ENCODE measurements at places on chromosomes 2 and 18. TPM values are rescaled to one million over a fixed set of nuclear protein-coding genes. Genes with fewer than 3 reads are reported as not detected.

The TBC1D8 gene
- 2.6 TPM for total RNA-seq

The SERPINB3 gene
- not detected for total RNA-seq

The LCT gene
- 0.11 TPM for total RNA-seq

The TXNDC2 gene
- not detected for total RNA-seq

The ZBTB14 gene
- 22.5 TPM for total RNA-seq

The APLF gene
- 2.1 TPM for total RNA-seq

The CPS1 gene
- 3.7 TPM for total RNA-seq

The INPP5D gene
- 71.1 TPM for total RNA-seq

The TSN gene
- total RNA-seq = 63.9 TPM

The AP1S3 gene
- total RNA-seq = 7.6 TPM

The GKN1 gene
- total RNA-seq = not detected

The CLASP1 gene
- 98.6 TPM for total RNA-seq

The KCNF1 gene
- total RNA-seq = not detected

The CNDP1 gene
- 0.32 TPM for total RNA-seq

The B3GNT7 gene
- total RNA-seq = 0.07 TPM

The FBLN7 gene
- 48.5 TPM for total RNA-seq

The GFPT1 gene
- 57.7 TPM for total RNA-seq

The REG1B gene
- not detected for total RNA-seq

The GPD2 gene
- 21.9 TPM for total RNA-seq

The ANKRD53 gene
- total RNA-seq = not detected

The OTOS gene
- total RNA-seq = not detected

The KHK gene
- total RNA-seq = 10.6 TPM

The DAW1 gene
- not detected for total RNA-seq

The BMPR2 gene
- total RNA-seq = 8.0 TPM

The SNRNP200 gene
- total RNA-seq = 193 TPM

The HYCC2 gene
- total RNA-seq = 42.1 TPM

The ITGB6 gene
- total RNA-seq = not detected

The LIMS1 gene
- 86.5 TPM for total RNA-seq

Measured in activated naive CD4-positive, alpha-beta T cell treated with anti-CD3 and anti-CD28 coated beads, Interleukin-2, amount 50 U/mL, for 72 hours (primary cell).